Activated T-helper 1 cell treated with anti-CD3 and anti-CD28 coated beads, Interleukin-2, amount 50 U/mL, for 16 hours (primary cell): ENCODE measurements at places on chromosomes 5 and 9.

DNA sequence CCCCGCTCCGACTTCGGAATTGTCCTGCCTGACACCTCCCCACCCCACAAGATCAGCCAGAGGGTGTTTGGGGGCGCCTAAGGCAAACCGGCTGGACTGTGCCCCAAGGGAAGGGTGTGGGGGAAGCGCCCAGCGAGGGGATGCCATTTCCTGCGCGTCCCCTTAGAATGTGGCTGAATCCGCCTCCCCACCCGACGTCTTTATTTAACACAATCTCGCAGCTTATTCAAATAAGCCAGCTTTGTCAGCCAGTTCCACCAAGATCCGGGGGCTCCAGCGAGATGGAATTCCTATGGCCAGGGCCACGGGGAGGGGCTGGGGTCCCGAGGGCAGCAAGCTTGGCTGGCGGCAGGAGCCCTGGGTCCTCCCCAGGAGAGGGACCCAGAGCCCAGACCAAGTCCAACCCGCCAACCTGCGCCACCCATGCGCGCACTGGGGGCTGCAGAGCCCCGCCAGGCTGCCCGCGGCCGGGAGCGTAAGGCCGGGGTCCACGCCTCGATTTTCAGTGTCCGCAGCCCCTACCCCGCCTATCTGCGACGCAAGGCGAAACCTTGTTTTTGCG is 7.4 kb downstream of the IRX4 start:
- DNase-seq: no peak

DNA sequence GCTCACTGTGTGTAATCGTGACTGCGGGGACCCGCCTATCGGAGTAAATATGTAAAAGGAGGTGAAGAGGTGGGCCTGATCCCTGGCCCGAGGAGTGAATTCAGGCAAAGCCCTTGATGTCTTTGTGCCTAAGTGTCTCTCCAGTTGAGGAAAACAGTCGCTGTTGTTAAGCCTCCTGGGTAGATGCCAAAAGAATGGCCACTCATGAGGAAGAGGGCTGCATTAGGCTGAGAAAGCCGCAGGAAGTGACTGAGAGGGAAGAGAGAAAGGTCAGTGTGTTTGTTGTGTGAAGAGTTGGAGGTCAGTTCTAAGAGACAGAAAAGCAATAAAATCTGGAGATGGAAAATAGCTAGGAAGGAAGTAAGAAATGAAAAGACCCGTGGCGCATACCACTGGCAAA is 35.8 kb upstream of the PIP5K1B start:
- DNase-seq: no peak

GRCh38 chr9:108001237-108001636 is 511.7 kb upstream of the KLF4 start:
- no peak for DNase-seq

DNA sequence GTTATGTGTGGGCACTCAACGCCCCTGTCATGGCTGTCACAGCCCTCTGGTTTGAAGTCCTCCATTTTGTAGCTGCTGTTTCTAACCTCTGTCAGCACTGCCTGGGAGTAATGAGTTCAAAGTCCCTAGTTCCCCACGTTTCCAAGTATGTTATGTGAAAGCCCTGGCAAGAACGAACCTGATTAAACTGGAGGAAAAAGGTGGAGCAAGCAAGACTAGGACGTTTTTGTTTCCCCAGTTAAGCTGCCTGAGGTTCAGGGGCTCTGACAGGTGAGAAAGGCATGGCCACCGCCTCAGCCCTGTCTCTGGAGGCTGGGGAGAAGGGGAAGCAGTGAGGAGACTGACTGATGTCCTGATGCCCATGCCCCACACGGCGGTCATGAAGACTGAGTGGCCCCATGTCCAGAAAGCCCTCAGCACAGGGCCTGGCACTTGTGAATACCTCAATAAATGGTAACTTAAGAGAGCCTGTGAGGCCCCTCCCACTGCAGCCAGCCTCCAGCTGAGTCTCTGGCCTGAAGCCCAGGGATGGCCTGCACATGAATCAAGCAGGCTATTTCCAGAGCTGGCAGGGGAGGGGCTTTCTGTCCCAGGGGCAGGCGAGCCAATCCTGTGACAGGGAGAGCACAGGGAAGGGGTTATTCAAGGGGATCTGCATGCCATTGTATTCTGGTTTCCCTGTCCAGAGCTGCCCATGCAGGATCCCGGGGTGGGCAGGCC is 61.8 kb downstream of the PFDN1 start:
- DNase-seq: no peak

GRCh38 chr9:106085479-106085878 is 391.1 kb downstream of the TMEM38B start:
- no peak for DNase-seq

DNA sequence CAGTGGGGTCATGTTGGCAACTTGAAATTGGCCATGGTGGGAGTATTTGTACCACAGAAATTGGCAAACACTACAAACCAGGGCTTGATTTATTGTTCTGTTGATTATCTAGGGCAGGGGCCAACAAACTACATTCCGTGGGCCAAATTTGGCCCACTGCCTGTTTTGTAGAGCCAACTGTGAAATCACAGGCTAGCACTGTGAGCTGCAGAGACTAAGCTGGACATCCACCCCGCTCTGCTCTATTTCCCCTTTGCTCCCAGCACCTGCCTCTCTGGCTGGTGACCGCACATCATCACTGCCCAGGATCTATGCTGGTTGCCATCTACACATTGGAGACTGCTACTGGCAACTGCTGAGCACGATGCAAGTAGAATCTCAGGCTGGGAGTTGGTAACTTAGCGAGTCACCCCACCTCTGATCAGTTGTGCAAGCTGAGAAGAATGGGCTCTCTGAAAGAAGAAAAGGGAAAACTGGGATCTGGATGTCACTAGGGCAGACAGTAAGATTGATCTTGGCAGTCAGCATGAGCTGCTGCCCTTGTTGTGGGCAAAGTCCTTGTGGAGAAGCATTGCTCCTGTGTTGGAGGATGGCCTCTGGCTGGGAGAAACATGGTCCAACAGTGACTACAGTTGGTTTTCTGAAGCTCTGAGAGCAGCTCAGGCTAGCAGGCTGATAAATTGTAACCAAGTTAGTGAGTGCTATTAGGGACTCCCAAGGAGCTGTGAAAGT is 144.7 kb upstream of the RAD23B start:
- DNase-seq: no peak

GRCh38 chr9:32665101-32665500 is 29.6 kb upstream of the TAF1L start:
- no peak for DNase-seq
